ENCODE measurements at places on chromosomes 4 and X.

DNA sequence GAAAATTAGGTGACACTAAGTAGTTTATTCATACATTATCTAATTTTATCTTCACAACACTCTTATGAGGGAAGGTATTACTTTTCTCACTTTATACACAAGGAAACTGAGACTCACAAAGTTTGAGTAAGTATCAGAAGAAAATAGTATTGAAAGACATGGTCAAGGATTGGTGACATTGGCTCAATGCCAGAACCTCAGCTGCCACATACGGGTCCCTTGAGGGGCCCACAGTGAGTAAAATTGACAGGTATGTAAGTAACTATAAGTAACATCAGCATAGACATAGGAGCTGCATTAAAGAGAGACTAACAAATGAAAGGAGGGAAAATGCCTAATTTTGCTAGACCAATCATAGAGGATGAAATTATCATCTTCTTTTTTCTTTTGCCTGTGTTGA is 134.1 kb downstream of the COX18 start:
- no peak for DNase-seq

DNA sequence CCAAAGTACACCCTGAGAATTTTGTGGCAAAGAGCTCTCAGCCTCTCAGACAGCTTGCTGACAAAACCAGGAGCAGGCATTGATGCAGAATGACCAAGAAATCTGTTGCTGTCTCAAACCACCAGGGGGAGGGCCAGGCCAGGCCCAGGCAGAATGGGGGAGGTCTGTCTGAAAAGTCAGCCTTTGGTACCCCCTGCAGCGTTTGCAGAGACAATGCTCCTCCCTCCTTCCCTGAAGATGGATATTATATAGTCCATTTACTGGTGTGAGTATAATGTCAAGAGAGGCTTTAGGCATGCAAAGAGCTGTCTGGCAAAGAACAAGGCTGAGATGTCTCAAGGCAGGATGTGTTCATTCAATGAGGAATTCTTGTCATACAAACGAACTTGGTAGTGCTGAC is 52.9 kb upstream of the TRPC5OS start:
- DNase-seq = peak; percentile 8

DNA sequence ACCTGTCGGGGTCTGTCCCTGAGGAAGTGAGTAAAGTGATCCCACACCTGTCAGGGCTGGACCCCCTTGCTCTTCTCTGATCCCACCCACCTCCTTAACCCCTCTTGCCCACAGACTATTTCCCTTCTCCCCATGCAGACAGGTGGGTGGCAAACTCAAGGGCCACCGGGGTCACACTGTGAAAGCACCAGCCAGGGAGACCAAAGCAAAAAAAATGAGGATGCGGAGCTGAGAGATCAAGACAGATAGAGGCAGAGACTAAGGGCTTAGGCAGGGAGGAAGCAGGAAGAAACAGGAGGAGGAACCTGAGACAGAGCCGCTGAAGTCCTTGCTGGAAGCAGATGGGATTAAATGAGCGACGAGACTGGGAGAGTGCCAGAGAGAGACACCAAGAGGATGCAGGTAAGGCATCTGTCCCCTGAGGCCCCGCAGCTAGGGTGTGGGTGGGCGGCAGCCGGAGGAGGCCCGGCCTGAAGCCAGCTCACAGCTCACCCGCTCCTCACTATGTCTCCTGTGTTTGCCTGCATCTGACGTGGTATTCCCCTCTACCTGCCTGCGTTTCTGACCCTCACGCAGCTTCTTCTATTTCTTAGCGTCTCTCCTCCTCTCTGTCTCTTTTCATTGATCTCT is 7.2 kb downstream of the TIMM17B start:
- DNase-seq = no peak

GRCh38 chr4:72484981-72485380 is 84.0 kb downstream of the ADAMTS3 start:
- DNase-seq = no peak

GRCh38 chr4:6501171-6501570 is 28.8 kb upstream of the PPP2R2C start:
- DNase-seq = no peak

DNA sequence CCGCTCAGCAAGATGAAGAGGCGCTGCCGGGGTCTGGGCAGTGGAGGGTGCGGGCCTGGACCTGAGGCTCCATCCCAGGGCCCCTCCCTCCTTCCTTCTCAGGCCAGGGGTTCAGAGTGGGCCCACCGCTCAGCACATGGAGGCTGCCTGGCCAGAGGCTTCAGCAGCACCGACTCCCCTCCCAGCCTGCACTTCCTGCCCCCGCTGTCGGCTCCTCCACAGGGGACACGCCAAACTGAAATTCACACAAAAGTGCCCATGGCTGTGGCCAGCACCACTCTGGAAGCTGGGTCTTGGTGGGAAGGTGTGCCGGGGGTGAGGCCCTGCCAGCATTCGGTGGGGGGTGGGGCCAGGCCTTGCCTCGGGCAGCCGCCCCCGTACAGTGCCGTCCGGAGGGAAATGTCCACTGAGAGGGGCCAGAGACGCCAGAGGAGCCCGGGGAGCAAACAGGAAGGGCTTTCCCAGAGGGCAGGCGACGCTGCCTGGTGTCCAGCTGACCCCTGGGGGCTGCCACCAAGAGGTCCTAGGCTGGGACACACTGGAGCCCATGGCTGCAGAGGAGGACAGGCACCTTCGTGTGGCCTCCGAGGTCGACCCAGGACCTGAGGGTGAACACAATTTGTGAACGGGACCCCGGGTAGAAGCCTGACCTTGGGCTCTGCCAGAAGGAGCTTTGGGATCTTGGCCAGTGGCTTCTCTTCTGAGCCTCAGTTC is 84.6 kb upstream of the AFAP1 start:
- DNase-seq = no peak

DNA sequence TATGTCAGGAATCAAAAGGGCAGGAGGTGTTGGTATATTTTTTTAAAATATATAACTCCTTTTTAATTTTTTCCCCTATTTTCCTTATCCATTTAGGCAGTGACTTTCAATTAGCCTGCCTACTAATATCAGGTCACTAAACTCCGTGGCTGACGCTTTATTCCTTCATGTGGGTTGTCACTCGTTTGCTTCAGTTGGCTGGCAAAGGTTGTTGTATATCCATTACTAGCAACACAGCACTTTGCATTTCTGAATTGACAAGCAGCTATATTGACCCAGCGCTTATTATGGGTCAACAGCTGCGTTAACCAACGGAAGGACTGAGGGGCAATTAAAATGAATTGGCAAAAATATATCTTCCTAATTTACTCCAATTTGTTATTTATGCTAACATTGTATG is 87.7 kb downstream of the ARX start:
- DNase-seq = no peak

GRCh38 chr4:55729351-55730279 is 90.0 kb upstream of the EXOC1L start:
- peak; percentile 24 for DNase-seq

GRCh38 chrX:153590961-153591956 is 7.7 kb downstream of the CCNQ start:
- no peak for DNase-seq

- no peak for DNase-seq
Measured at GRCh38 chrX:24506082-24506481, 41.0 kb downstream of the PDK3 start.

DNA sequence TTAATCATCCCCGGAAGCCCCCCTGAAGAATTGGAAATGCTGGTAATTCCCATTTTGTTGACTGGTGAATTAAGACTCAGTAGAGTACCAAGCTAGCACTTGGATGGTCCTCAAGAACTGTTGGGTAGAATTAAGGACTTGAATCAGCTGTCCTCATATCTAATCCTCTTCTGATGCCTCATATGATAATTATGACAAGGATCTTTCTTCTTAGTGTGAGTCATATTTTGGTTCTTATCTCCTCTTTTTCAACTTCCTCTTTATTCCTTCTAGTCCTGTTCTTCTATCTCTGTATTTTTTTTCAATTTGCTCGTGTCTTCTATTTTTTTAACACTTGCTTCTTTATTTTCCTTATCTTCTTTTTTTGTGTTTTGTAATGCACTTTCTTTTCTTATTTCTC is 206.3 kb upstream of the ANXA3 start:
- no peak for DNase-seq

GRCh38 chr4:186946682-186947294 is 223.1 kb upstream of the FAT1 start:
- no peak for DNase-seq

- no peak for DNase-seq
Measured at GRCh38 chr4:183638436-183638835, 20.5 kb downstream of the RWDD4 start.

GRCh38 chrX:13087322-13088155 is 43.1 kb upstream of the FAM9C start:
- DNase-seq = no peak

GRCh38 chr4:2295900-2296442 is 34.1 kb upstream of the MXD4 start:
- DNase-seq = no peak

GRCh38 chr4:71520850-71521249 is 182.0 kb downstream of the SLC4A4 start:
- DNase-seq = no peak

DNA sequence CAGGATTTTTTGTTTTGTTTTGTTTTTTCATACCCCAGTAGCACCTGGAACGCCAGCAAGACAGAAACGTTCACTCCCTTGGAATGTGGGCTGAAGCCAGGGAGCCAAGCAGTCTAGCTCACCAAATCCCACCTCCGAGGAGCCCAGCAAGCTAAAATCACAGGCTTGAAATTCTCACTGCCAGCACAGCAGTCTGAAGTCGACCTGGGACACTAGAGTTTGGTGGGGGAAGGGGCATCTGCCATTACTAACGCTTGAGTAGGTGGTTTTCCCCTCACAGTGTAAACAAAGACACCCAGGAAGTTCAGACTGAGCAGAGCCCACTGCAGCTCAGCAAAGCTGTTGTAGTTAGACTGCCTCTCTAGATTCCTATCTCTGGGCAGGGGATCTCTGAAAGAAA is 99.6 kb upstream of the FGF16 start:
- no peak for DNase-seq

GRCh38 chr4:79982601-79983322 is 90.3 kb downstream of the ANTXR2 start:
- DNase-seq = no peak

DNA sequence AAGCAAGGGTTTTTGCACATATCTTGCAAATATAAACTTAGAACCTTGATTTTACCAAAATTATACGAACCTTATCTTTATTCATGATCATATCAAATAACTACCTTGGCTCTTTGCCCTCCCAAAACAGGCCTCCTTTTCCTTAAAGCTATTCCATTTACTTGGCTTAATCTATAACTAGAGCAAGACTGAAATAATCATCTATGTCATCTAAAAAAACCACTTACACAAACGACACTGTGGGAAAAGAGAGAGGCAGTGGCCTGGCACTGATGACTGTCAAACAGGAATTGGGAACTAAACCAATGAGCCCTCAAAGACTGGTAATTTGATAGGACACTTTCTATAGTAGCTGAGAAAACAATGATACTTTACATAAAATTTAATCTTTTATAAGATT is 11.7 kb upstream of the PTPN13 start:
- DNase-seq = no peak

GRCh38 chr4:148539387-148539786 is 97.2 kb upstream of the NR3C2 start:
- DNase-seq = no peak

DNA sequence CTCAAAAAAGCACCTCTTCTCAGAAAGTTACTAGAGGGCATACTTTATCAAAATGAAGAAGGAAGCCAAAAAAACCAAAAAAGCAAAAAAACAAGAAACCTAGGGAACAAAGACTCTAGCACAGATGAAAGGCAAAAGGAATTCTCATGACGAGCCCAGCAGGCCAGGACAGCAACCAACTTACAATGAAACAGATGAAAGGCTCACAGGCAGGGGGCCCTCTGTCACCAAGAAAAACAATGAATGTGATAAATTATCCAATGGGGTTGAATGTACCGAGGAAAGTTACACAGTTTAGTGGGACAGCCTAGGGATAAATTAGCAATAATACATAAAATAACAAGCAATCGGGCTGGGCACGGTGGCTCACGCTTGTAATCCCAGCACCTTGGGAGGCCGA is 79.0 kb downstream of the GPR82 start:
- DNase-seq = no peak

DNA sequence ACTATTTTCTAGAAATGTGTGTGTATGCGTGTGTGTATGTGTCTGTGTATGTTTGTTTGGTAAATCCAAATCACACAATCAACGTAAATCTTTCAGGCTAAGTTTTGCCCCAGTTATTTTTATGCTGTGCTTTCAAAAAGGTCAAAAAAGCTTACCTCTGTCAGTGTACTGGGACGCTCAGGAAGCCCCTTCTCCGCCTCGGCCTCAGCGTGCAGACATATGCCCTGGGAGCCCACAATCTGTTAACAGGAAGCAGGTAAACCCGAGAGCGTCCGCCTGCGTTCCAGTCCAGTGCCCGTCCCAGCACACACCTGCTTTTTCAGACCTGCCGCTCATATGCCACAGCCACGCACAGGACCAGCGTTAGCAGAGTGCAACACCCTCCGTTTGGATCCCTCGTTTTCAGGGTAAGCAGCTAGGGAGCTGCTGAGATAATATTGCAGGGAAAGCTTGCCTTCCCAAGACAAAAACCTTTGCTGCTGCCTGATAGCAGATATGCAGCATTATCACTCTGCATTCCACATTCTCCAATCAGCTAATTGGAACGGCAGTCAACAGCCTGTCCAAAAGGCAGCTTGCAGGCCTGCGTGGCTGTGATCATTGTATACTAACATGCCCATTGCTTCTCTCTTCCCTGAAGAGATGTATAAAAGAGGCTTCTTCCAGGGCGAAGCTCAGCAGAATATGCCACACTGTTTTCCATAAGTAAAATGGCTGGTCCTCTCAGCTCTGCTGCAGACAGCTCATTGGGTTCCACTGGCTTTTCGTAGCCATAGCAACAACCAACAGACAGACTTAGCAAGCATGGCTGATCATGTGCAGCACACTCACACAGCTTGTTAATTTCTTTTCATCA is at the start of gene SORBS2:
TSS of gene SORBS2 (minus strand) at position 686 of the 856 bp plus-strand sequence. CDS start 121,623 bp downstream, outside the sequence.
- peak; percentile 91 for DNase-seq

DNA sequence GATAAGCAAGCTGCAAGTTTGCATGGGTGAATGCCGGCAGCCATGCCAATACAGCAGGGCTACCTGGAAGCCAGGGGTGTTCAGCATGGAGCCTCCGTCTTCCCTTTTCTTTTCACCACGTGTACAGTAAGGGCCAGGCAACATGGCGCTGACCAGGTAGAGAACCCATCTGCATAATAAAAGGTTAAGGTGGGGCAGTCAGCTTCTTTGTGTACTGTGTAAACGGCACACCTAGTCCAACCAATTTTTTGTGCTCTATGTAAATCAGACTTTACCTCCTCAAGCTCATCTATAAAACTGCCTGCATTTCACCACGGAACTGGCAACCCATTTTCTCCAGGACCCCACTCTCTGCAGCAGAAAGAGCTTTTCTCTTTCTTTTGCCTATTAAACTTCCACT is 286.8 kb upstream of the VCX3A start:
- DNase-seq = no peak

DNA sequence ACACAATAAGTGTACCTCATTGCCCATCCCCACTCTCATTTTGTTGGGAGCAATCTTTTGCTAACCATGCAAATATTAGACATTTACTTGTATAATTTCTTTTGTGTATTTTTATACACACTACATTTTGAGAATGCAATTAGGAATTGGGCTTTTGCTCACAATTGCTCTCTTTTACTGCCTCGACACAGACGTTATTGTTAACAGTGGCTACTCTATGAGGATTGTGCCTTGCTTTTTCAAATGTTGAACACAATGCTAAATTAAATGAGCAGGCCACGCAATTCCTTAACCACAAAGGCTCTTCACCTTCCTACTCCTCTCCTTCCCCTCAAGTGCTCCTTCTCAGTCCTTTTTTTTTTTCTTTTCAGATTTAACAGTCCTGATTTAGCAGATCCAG is 42.8 kb upstream of the HPF1 start:
- DNase-seq = no peak

- DNase-seq = no peak
Measured at GRCh38 chr4:131296192-131296591, 1852.9 kb upstream of the PCDH10 start.

All from umbilical cord (tissue), 2 donors.